ENCODE measurements at places on chromosomes 7 and 10.

DNA sequence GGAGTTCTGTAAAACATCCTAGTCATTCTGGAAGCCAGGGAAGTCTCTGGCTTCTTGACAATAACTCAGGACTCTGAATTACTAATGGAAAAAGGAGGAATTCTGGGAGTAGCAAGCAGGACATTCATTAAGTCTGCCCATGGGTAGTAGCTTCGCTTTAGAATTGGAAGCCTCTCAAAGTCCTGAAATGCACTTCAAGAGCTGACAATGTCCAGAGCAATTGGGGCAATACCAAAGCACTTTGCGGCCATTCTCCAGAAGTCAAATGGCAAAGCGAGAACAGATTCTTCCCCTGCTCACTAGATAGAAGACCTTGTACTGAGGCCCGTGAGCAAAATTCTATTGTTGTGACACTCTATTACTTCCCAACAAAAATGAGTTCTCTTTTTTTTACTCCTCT lies 150.3 kb upstream of the FRMD4A start:
- DNase-seq, result no peak

GRCh38 chr10:75593692-75594556 lies 162.5 kb downstream of the LRMDA start:
- no peak for DNase-seq

DNA sequence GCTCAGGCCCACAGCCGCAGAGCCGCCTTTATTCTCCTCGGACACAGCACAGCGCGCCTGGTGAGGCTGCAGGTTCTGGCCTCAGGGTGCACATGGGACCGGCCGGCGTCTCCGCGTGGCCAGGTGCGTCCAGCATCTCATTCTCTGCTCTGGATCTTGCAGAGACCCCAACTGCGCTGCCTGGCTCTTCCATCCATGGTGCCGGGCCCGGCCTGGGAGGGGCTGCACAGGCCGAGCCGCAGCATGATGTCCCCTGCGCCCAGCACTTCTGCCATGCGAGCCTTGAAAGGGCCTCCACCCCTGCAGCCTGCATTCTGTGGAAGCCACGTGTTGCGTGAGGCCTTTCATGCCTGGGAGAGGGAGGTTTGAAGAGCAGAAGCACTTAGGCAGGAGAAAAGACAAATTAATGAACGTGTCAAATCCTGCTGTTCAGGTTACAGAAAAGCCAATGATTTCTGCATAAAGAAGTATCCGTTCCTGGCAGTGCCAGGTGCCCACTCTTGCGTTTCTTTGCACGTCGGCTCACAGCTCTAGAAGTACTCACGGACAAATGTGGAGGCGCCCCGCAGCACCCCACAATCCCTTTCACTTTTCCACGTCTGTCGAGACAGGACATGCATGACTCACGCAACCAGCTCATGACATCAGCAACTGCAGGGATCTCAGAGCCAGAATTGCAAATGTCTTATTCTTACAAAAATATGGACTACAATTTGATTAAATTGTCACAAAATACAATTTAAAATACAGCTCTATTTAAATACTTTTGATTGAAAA lies 571.4 kb downstream of the DNAJB6 start:
- no peak for DNase-seq

GRCh38 chr10:84321902-84322301 lies 6.5 kb upstream of the CCSER2 start:
- no peak for DNase-seq

DNA sequence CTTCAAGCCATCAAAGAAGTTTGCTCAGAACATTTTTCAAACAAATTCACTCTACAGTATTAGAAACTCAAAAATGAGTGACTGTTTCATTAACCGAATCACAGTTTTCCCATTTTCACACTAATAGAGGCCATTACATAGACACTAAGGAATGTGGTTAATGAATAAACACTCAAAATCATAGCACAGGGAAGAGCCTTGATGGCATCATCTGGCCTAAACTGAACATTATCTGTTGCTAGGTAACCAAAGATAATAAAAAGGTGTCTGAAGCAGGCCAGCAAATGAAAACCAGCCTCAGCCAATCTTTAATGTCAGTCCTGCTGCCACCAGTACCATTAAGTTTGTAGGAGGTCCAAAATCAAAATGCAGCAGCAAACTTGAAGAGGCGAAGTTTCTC lies 492.4 kb upstream of the STEAP1 start:
- DNase-seq, result no peak

GRCh38 chr7:45240273-45240771 lies 82.7 kb downstream of the RAMP3 start:
- no peak for DNase-seq
